G401 (cell line): ENCODE measurements at places on chromosomes 16 and 17. TPM values are rescaled to one million over a fixed set of nuclear protein-coding genes. Genes with fewer than 3 reads are reported as not detected.

- no peak for DNase-seq
Measured at GRCh38 chr16:6932871-6933385, 399.7 kb upstream of the RBFOX1 start.

DNA sequence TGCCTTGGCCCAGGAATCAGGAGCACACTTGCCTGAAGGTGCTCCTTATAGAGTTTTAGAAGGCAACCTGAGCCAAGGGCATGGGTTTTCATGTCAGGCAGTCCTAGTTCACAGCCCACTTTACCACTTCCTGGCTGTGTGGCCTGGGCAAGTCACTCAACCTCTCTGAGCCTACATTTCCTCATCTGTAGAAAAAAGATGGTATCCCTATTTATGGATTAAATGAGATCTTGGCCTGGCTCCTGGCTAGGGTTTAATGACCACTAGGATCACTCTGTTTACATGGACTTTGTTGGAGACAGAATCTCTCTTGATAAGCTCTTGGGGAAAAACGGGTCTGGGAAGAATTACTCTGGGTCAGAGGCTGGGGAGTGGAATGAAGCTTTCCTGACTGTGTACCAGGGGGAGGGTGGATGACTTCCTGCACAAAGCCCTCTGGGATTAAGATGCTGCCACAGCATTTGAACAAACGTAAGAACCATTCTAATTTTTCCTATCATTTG, 2.3 kb downstream of the MT2A start:
- DNase-seq = no peak

DNA sequence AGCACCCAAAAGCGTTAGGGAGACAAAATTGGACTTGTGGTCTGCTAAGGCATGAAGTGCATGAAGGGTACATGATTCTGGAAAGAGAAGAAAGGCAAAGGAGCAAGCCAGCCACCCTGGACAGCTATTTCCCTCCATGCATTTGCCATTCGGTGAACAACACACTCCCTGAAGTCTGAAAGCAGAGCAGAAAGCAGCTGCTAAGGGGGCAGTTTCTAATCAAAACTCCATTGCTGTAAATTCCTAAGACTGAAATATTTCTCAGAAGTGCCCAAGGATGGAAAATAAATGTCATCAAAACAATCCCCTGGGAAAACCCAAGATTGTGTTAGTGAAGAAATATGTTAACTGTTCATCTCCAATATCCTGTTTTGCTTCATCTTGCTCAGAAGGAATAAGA, 44.3 kb downstream of the PMP22 start:
- DNase-seq = no peak

GRCh38 chr17:13597723-13598347, 3.9 kb downstream of the HS3ST3A1 start:
- DNase-seq = peak; percentile 57

- DNase-seq = no peak
Measured at GRCh38 chr17:55444471-55445441, 23.1 kb upstream of the MMD start.

The DHX58 gene
- 2.4 and 6.5 TPM in 2 replicates for total RNA-seq

The CLCN7 gene
- total RNA-seq = 195 and 203 TPM in 2 replicates

The NUBP1 gene
- total RNA-seq = 30.6 and 35.9 TPM in 2 replicates

The TBC1D3I gene
- not detected in 2 replicates for total RNA-seq
